NCI-H187 (cell line): ENCODE measurements at places on chromosomes 7 and 10.

DNA sequence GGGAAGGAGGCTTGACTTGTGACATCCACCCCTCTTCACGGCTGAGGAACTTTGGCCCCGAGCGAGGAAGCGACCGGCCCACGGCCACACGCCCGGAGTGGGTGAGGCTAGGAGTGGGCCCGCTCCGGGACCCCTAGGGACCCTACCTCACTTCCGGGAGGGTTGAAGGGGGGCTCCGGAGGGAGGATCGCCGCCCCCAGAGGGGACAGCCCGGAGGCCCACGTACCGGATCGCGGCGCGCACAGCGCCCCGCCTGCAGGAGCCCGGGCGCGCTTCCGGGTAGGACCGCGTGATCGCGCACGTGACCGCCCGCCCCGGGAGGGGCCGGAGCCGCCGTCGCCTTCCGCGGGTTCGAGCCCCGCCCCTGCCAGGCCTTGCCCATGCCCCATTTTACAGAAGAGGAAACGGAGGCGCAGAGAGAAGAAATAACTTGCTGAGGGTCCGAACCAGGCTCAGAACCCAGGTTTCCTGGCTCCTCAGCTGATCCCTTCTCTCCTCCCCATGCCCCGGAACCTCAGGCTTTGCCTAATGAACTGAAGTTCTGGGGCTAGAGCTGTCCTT lies at the start of gene HPS1:
HPS1 (minus strand) TSS at position 275 of the 561 bp plus-strand sequence. CDS start 3,695 bp downstream, outside the sequence.
- no peak for DNase-seq

GRCh38 chr10:20712774-20713173 lies 184.3 kb downstream of the NEBL start:
- DNase-seq: no peak

GRCh38 chr7:69599286-69599954 lies 1.1 kb downstream of the AUTS2 start:
- no peak for DNase-seq

GRCh38 chr10:48416584-48417232 lies 110.2 kb downstream of the MAPK8 start:
- no peak for DNase-seq

GRCh38 chr7:50151001-50151400 lies 58.0 kb upstream of the ZPBP start:
- DNase-seq: no peak

GRCh38 chr10:76257816-76258215 lies 826.4 kb downstream of the LRMDA start:
- no peak for DNase-seq

DNA sequence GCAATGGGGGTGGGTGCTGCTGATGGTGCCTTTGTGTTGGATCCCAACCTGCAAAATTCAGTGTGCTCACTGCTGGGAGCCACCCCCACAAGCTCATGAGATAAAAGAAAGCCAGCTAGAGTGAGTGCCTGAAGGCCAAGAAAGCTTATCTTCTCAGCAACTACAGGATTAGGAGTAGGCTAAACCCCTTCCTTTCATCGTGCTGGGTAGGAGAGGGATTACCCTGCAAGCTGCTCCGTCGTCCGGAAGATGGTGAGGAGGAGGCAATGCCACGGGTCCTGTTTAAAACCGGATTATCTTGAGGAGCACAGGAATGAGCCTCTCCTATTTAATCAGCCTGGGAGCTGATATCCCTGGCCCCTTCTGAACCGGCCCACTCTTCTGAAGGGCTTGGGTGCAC lies 258.0 kb downstream of the GALNT17 start:
- DNase-seq: no peak

DNA sequence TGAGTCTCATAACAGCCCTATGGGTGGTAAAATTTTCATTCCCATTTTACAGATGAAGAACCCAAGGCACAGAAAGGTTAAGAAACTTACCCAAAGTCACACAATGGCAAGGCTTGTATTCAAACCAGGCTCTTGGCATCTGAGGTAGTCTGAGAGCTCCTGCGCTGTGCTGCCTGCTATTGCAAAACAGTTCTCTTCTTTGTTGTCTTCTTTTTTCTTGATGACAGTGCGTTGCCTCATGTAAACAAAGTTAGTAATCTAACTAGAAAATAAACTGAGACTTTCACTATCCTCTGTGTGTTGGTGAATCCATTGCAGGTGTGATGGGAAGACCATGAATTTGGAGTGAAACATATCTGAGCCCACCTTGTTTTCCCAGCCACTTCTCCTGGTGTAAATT lies 240.8 kb downstream of the PTEN start:
- DNase-seq: no peak

- no peak for DNase-seq
Measured at GRCh38 chr10:118694848-118695247, 59.9 kb downstream of the CACUL1 start.

DNA sequence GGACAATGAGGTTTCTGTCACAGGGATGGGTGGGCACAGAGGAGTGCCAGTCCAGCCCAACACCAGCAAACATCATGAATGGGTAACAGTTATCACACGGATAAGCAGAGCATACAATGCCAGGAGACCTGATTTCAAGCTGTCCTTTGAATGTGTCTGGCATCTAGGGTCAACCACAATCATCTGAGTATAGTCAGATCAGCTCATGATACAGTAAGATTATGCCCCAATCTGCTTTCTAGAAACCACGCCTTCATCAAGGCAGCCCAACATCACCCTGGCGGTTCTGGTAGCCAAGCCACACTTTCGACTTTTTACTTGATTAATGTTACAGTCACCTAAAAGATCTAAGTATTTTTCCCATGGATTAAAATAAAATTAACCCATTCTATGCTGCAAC lies 10.5 kb downstream of the FAM171A1 start:
- DNase-seq: no peak

DNA sequence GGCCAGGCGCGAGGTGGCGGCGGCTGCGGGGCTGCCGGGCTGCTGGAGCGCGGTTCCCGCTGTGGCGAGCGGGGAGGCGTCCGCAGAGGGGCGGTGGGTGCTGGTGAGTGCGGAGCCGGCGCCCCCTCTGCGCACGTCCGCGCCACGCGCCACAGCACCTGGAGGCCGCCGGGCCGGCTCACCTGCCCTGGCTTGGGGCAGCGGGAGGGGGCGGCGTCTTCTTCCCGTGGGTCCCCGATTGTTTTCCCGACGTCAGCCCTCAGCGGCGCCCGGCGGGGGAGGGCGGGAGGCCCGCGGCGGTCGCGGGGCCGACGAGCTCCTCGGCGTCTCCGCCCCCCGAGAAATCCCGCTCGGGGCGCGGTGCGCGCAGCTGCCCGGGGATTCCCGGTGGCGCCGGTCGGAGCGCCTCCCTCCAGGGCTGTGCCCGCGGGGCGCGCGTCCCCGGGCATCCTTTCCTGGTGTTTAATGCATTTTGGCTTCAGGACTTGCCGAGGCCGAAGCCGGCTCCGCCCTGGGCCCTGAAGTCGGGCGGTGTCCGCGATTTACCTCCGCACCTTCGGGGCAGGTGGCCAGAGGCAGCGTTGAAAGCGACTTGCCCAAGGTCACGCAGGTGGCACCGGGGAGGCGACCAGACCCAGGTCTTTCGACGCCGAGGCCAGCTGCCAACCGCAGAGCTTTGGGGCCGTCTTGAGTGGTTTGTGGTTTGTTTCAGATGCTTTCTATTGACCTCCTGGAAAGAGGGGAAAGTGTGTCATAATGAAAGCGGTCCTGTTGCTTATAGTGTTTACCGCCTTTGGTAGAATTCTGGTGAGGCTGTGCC lies 561 bp downstream of the PLEKHA1 start:
- no peak for DNase-seq

DNA sequence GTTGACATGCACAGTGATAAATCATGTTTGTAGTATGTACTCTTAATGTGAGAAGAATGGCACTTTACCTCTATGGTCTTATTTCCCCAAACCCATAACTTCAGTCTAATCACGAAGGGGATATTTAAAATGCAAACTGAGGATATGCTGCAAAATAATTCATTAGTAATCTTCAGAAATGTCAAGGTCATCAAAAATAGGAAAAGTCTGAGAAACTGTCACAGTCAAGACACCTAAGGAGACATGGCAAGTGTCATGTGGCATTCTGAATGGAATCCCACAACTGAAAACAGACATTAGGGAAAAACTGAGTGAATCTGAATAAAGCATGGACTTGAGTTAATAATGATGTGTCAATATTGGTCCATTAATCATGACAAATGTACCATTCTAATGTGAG lies 605.5 kb upstream of the ANKRD30A start:
- DNase-seq: no peak

DNA sequence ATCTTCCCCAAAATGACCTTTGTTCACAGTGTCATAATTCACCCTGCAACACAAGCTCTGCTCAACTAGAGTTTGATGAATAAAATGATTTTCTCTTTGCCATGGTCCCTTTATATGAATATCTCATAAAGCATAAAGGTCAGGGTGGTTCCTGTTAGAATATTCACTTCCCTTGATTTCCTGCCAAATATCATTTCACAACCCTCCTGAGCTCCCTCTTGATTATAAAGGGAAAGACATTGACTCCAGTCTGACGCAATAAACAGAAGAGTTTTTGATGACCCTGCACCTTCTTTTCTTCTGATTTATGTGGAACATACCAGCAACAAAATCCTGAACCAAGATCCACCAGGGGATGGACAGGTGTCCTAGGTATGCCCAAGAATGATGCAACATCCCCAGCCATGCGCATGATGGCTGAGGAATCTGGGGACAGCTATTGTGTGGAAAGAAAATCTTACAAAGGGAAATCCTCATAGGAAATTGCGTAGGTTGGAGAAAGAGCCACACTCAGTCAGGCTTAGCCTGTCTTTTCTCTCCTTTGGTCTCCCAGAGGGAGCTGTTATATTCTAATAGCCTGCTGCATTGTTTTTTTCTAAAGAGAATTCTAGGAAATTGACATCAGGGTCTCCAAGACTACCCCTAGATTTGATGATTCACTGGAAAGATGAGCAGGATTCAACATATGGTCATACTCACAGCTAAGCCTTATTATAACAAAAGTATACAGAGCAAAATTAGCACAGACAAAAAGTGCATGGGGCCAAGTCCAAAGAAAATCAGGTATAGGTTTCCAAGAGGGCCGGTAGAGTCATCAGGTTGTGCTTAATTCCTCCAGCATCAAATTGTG lies 18.8 kb downstream of the IFIT3 start:
- DNase-seq: no peak

DNA sequence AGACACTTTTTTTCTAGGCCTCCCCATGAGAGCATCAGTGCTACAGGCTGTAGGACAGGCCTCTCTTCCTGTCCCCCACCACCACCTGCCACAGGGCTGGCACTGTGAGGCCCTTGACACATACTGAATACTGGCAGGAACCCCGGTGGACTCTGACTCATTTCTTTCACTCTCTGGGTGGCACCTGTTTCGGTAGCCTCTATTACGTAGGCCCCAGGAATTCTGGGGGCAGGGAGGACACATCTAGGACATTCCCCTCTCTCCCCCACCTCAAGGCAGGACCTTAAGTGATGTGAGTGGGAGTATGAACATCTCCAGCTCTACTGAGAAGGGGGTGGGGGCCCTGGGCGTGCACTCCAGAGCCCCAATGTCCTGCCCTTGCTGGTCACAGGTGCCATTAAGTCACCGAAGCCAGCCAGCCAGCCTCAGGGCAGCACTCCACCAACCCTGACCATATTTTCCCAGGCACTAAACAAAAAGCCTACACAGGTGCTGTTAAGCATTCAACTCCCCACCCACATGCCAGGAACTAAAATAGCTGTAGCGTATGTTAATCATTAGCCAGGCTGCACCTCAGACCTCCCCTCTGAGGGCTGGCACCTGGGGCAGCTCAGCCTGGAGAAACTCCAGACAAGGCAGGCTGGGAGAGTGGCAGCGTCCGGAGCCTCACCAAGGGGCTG lies 8.9 kb downstream of the ANXA11 start:
- no peak for DNase-seq

DNA sequence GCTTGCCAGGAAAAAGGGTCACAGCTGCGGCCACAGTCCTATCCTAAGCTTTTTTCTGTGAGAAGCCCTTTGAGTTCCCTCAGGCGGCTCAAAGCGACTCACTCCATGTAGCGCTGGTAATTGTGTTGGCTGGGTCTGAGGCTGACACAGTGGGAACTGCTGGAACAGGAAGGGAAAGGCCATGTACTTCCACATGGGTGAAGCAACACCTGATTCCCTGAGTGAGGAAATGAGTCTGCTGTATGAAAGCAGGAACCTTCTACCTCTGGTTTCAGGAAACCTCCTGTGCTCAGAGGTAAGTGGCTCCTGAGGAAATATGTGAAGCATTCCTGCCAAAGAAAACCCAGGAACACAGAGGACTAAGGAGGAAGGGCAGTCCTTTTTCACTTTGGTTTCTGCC lies 734.6 kb upstream of the SORCS1 start:
- no peak for DNase-seq

DNA sequence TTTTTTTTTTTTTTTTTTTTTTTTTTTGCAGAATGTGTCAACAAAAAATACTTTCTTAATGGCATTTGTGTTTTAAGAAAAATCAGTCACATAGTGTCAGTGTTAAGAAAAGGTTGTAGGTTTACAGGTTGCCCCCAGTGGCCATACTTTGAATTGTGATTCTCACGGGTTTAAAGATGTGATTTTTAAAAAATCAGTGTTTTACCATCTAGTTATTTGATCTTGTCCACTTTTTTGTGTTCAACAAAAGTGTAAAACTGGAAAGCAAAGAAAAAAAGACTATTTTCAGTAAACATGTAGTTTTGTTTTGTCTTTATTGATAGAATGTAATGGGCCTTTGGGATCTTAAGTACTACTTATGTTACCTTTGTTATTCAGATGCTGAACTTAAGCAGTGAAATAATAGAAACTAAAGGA lies 25.7 kb downstream of the SUV39H2 start:
- DNase-seq: no peak

DNA sequence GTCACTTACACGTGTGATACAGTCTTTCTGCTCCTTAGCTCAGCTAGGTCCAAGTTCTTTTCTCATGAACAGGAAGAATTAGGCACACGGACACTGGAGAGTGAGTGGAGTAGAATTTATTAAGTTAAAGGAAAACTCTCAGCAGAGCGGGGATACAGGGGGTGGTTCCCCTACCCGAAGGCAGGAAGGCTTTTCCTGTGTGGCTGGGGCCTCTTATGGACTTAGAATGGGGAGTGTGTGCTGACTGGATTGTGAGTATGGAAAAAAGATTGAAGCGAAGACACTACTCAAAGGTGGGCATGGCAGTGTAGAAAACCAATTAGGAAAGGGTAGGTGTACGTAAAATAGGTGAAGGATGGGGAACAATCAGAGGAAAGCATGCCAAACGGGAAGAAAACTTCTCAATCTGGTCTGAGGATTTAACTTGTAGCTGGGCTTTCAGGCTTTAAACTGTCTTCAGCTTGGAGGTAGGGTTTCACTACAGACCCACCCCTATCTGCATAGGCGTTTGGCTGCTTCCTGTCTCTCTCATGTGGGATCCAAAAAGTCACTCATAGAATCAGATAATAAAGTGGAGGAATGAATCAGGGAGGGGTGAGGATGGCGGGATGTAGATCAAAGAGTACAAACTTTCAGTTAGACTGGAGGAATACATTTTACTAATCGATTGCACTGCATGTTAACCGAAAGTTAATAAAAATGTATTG lies 104.2 kb downstream of the ANKRD7 start:
- no peak for DNase-seq

- DNase-seq: no peak
Measured at GRCh38 chr7:132345543-132346129, 230.6 kb downstream of the PLXNA4 start.

DNA sequence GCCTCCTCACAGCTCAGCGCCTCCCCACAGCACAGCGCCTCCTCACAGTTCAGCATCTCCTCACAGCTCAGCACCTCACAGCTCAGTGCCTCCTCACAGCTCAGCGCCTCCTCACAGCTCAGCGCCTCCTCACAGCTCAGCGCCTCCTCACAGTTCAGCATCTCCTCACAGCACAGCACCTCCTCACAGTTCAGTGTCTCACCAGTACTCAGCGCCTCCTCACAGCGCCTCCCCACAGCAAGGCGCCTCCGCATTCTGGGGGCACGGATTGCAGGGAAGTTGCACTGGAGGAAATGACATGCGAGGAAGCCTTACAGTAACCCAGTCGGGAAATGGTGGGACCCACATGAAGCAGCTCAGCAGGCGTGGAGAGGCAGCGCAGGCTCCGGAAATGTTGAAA lies 271.6 kb downstream of the WDR37 start:
- DNase-seq: no peak
